ENCODE measurements at places on chromosomes 1 and 21. TPM values are rescaled to one million over a fixed set of nuclear protein-coding genes. Genes with fewer than 3 reads are reported as not detected.

DNA sequence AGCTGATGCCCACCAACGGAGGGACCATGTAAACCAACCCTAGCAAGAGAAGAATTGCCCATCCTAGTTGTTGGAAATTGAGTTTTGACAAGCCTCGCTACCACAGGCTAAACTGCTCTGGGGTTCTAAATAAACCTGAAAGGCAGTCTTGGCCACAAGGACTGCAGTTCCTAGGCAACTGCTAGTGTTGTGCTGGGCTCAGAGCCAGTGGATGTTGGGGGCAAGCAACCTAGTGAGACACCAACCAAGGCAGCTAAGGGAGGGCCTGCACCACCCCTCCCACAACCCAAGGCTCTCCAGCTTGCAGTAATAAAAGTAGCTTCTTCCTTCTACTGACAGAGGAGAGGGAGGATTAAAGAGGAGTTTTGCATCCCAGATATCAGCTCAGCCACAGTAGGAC, 102.4 kb upstream of the PKN2 start:
- no peaks in the 10 kb centered on the region for H3K36me3 ChIP-seq
- no peak for DNase-seq
- H3K27ac ChIP-seq: no peak overlapping the region
- H3K27me3 ChIP-seq: no peaks in the 10 kb centered on the region
- H3K4me1 ChIP-seq: no peaks in the 10 kb centered on the region

- no peaks in the 10 kb centered on the region for H3K27me3 ChIP-seq
- H3K4me3 ChIP-seq: no peak overlapping the region
- H3K27ac ChIP-seq: no peak overlapping the region
- no peak for DNase-seq
- H3K36me3 ChIP-seq: no peaks in the 10 kb centered on the region
These were observed 152.0 kb upstream of the HMCN1 start for GRCh38 chr1:185581961-185582725.

- H3K4me1 ChIP-seq: peaks cover 5% of the 10 kb centered on the region
- no peak for DNase-seq
- no peak overlapping the region for H3K4me3 ChIP-seq
- H3K36me3 ChIP-seq: no peaks in the 10 kb centered on the region
- no peaks in the 10 kb centered on the region for H3K27me3 ChIP-seq
- no peak overlapping the region for H3K27ac ChIP-seq
These were observed 11.2 kb downstream of the CSDE1 start for GRCh38 chr1:114746450-114747121.

- no peak for DNase-seq
- no peaks in the 10 kb centered on the region for H3K4me1 ChIP-seq
- no peak overlapping the region for H3K27ac ChIP-seq
- H3K27me3 ChIP-seq: no peaks in the 10 kb centered on the region
- no peak overlapping the region for H3K4me3 ChIP-seq
- no peaks in the 10 kb centered on the region for H3K36me3 ChIP-seq
These were observed 26.4 kb upstream of the KAZN start for GRCh38 chr1:14571810-14572767.

- H3K36me3 ChIP-seq: no peaks in the 10 kb centered on the region
- H3K27ac ChIP-seq: peak overlapping the region; percentile 75
- no peak for DNase-seq
- no peaks in the 10 kb centered on the region for H3K27me3 ChIP-seq
- no peak overlapping the region for H3K4me3 ChIP-seq
- peaks cover 53% of the 10 kb centered on the region for H3K4me1 ChIP-seq
These were observed 64.0 kb downstream of the CD46 start for GRCh38 chr1:207815913-207816291.

GRCh38 chr1:205232127-205232820, 4.5 kb downstream of the TMCC2 start:
- no peaks in the 10 kb centered on the region for H3K27me3 ChIP-seq
- H3K36me3 ChIP-seq: no peaks in the 10 kb centered on the region
- DNase-seq: no peak
- no peak overlapping the region for H3K27ac ChIP-seq
- H3K4me3 ChIP-seq: no peak overlapping the region

Gene MSH4
- total RNA-seq: 0.66 TPM

DNA sequence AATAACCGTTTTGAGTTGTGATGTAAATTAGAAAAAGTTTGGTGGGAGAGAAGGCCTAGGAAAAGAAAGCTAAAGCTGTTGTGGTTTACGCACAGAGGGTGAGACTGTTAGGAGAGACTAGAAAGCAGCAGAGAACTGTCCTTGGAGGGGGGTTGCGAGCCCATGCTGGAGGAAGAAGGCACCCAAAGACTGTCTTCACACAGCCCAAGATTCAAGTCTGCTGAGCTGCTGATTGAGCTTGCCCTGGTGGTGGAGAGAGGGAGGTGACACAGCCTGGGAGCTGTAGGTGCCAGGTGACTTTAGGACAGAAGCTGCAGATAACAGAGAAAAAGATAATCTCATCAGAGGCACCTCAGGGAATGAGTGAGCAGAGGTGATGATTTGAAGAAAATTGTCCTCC, 18.3 kb upstream of the TLR5 start:
- no peaks in the 10 kb centered on the region for H3K4me1 ChIP-seq
- no peak for DNase-seq
- H3K4me3 ChIP-seq: no peak overlapping the region
- no peaks in the 10 kb centered on the region for H3K27me3 ChIP-seq

GRCh38 chr1:210104103-210104502, 128.5 kb upstream of the SERTAD4 start:
- no peak overlapping the region for H3K4me3 ChIP-seq
- H3K36me3 ChIP-seq: no peaks in the 10 kb centered on the region
- no peak for DNase-seq
- H3K4me1 ChIP-seq: no peaks in the 10 kb centered on the region
- H3K27ac ChIP-seq: no peak overlapping the region

GRCh38 chr1:154474802-154475201, 27.2 kb upstream of the TDRD10 start:
- no peak overlapping the region for H3K27ac ChIP-seq
- no peaks in the 10 kb centered on the region for H3K27me3 ChIP-seq
- no peaks in the 10 kb centered on the region for H3K4me1 ChIP-seq
- H3K36me3 ChIP-seq: no peaks in the 10 kb centered on the region

DNA sequence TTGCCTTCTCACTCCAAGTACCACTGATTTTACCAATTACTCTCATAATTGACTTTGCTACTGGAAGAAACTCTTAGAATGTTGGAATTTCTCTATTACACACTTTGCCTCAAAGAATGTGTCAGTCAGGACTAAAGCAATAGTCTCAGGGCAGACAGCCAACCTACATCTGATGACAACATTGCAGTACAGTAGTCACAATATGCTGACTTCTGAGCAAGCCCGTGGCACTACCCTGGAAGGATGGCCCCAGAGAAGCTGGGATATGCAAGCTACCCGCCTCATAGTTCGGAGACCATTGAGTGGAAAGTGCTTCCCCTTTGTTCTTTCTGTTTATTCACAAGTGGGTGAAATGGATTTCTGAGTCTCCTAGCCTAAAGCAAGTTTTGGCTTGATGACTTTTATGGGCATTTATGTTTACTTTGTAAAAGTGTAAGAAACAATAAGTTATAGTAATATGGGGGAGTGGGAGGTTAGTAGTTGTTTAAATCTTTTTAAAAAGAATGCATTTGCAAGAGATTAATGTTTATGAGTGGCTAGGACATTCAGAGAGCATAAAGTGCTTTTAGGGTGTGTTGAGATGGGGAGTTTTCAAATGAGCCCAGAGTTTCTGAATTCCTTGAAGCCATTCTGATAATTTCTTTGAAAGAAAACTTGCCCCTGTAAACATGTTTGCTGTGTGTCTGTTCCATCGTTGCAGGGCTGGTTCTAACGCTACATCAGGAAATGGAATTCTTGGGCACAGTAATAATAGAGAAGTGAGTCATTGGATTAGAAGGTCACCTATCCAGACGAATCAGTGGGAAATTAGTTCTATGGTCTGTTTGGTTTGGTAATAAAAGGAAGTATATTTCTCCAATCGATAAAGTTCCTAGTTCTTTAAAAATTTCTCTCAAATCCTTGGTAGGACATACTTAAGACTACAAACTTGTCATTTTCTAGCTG, 63.8 kb downstream of the LMO4 start:
- H3K27ac ChIP-seq: no peak overlapping the region
- no peaks in the 10 kb centered on the region for H3K4me1 ChIP-seq
- no peaks in the 10 kb centered on the region for H3K27me3 ChIP-seq
- no peaks in the 10 kb centered on the region for H3K36me3 ChIP-seq

DNA sequence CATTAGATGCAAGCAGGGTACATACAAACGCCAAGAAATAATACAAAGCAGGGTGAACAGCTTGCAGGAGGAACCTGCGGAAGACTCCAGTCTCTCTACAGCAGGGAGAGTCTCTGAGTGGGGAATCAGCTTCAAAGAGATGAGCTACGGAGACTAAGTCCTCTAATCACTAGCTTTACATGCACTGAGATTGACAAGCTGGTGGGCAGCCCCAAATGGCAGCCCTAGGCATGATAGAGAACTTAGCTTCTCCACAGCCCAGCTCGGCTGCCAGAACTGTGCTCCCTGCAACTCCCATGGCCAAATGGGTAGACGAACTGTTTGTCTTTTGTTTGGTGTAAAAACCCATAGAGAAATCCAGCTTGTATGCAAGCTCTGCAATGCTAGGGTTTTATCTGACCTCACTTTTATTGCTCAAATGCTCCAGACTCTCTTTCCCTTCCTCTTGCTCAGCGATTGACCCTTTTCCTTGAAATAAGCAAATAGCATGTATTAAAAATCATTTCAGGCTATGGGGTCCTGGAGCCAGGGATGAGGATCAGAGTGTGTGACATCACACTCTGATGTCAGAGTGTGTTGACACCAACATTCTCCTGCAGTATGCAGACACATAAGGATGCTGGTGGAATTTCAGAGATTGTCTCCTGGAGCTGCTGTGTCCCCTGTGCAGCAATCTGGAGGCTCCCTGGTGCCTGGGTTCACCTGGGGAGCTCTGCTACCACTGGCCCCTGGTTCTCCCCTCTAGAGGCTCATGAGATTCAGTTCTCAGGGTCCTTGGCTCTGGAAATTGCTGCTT, 238.5 kb downstream of the TTLL7 start:
- no peaks in the 10 kb centered on the region for H3K36me3 ChIP-seq
- H3K27ac ChIP-seq: no peak overlapping the region
- no peak overlapping the region for H3K4me3 ChIP-seq
- H3K4me1 ChIP-seq: no peaks in the 10 kb centered on the region
- no peaks in the 10 kb centered on the region for H3K27me3 ChIP-seq

DNA sequence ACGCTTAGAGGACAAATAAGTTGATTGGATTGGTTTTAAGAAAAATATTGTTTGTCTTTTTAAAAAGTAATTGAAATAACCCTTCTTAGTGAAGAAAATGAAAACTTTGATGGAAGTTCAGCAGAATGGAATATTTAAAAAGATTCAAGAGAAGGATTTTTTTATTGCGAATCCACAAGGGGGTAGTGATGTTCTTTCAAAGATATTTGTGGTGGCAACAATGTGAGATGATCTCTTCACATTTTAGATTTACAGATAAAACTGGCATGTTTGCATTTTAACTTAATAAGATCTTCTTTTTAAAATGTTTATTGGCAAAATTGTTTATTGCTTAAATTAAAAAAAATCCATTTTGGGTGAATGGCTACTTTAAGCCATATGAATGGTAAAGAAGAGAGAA, 8.9 kb downstream of the CAMTA1 start:
- H3K4me3 ChIP-seq: no peak overlapping the region
- H3K36me3 ChIP-seq: no peaks in the 10 kb centered on the region
- DNase-seq: no peak
- H3K4me1 ChIP-seq: peaks cover 2% of the 10 kb centered on the region
- H3K27ac ChIP-seq: no peak overlapping the region
- no peaks in the 10 kb centered on the region for H3K27me3 ChIP-seq

DNA sequence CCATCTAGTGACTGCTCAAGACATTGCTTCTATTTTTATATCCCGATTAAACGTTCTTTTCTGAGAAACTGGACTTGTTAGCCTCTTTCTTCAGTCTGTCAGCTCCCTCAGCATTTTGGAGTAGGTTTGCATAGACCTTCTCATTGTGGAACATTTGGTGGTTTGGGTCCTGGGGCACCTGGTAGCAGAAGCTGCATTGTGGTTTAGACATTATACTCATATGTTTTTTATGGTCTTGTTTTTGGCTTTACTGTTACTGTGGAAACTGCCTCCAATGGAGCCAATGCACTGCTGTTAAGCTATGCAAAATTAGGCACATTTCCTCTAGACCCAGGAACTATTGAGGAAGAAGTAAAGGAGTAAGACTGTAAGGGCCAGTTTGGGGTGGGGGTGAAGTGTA, 36.7 kb upstream of the LRRC8B start:
- H3K27me3 ChIP-seq: no peaks in the 10 kb centered on the region
- DNase-seq: no peak
- no peak overlapping the region for H3K4me3 ChIP-seq

- no peaks in the 10 kb centered on the region for H3K36me3 ChIP-seq
- no peaks in the 10 kb centered on the region for H3K27me3 ChIP-seq
- no peak overlapping the region for H3K4me3 ChIP-seq
- no peak overlapping the region for H3K27ac ChIP-seq
- no peaks in the 10 kb centered on the region for H3K4me1 ChIP-seq
These were observed 136.2 kb upstream of the TIAM1 start for GRCh38 chr21:31480228-31480627.

Gene SMAP2
- total RNA-seq: 33.1 TPM

- no peaks in the 10 kb centered on the region for H3K36me3 ChIP-seq
- no peak for DNase-seq
- no peaks in the 10 kb centered on the region for H3K27me3 ChIP-seq
These were observed 53.4 kb upstream of the PRKACB start for GRCh38 chr1:84090447-84091245.

GRCh38 chr1:211739671-211740411, 64.4 kb upstream of the NEK2 start:
- no peaks in the 10 kb centered on the region for H3K27me3 ChIP-seq
- no peak for DNase-seq
- H3K4me3 ChIP-seq: no peak overlapping the region
- H3K4me1 ChIP-seq: peaks cover 3% of the 10 kb centered on the region

Gene OLIG2
- total RNA-seq: not detected

GRCh38 chr1:174875306-174875705, 124.4 kb upstream of the CACYBP start:
- H3K4me3 ChIP-seq: no peak overlapping the region
- H3K27me3 ChIP-seq: no peaks in the 10 kb centered on the region
- peak; percentile 55 for DNase-seq
- peaks cover 3% of the 10 kb centered on the region for H3K4me1 ChIP-seq
- H3K27ac ChIP-seq: peak overlapping the region; percentile 64

DNA sequence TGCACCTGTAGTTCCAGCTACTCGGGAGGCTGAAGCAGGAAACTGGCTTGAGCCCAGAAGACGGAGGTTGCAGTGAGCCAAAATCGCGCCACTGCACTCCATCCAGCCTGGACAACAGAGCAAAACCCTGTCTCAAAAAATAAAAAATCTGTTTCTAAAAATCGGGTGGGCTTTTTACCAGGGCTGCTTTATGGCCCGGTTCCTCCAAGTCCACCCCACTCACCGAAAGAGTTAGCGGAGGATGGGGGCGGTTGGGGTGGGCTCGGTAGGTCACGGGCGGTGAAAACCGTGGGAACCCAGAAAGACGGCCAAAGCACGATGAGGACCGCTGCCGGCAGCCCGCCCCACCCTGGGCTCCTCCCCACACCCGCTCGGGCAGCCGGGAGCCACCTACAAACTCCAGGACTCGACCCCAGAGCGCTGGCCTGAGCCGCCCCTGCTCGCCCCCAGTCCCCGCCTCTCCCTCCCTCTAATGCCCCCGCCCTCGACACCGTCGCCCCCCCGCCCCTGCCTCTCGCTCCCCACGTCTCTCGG, 846 bp upstream of the PER3 start:
- peak; percentile 76 for DNase-seq
- peak overlapping the region; percentile 90 for H3K4me3 ChIP-seq
- no peaks in the 10 kb centered on the region for H3K4me1 ChIP-seq
- H3K27ac ChIP-seq: peak overlapping the region; percentile 96
- H3K36me3 ChIP-seq: no peaks in the 10 kb centered on the region
